ENCODE measurements at places on chromosomes 12 and 14.
A peak's percentile ranks its signal among the peaks of the same experiment; 100 is the strongest.

- DNase-seq, result no peak
Measured at GRCh38 chr12:24898185-24898584, 50.7 kb downstream of the BCAT1 start.

DNA sequence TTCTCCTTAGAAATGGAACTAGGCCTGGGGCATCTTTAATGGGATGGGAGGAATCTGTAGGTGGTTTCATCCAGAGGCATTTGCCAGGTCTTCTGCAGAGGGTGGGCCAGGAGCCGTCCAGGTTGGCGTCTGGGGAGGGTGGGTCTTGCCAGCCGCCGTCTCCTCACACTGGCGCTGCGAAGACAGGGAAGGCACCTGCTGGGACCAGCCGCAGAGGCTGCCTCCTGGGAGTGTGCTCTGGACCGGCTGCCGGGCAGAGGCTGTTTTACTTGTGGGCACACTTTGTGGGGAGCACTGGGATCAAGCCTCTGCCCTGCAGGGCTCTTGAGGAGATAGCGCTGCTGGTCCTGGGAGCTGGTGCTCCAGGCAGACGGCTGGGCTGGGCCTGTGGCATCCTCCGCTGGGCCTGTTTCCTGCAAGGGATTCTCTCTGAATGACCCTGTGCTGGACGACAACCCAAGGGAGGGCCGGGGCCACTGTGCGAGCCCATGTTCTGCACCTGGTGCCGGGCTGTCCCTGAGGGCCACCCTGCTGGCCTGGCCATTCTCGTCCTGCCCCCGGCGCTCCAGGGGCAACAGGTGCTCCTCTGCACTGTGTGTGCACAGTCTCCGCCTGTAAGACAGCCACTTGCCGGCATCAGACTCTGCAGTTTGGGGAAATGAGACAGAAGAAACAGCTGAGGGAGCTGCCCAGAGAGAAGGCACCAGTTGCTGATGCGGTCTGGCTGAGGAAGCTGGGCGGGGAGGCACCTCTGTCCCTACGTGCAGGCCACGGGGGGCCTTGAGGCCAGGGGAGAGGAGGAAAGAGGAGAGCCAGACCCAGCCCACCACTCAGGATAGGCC is 10.0 kb upstream of the TEX22 start:
- no peak for DNase-seq

DNA sequence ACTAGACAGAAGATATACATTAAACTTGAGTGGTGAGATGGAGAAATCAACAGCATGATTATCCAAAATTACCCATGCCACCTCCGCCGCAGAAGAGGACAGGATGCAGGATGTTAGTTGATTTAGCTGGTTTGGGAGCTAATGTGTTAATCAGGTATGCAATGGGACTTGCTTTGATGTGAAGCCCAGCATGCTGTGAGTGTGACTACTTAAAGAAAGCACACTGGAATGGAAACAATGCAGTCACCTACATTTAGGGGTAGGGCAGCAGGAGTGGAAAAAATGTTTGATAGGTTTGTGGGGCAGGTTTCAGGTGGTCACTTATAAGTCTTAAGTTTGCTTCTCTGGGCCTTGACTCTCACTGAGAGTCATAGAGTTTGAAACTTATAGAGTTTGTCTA is 170.0 kb upstream of the DAAM1 start:
- no peak for DNase-seq

DNA sequence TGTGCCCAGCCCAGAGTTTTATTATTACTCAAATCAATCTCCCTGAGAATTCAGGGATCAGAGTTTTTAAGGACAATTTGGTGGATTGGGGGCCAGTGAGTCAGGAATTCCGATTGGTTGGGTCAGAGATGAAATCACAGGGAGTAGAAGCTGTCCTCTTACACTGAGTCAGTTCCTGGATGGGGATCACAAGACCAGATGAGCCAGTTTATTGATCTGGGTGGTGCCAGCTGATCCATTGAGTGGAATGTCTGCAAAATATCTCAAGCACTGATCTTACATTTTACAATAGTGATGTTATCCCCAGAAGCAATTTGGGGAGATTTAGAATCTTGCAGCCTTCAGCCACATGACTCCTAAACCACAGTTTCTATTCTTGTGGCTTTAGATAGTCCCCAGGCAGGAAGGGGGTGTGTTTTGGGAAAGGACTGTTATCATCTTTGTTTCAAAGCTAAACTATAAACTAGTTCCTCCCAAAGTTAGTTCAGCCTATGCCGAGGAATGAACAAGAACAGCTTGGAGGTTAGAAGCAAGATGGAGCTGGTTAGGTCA is 89.1 kb upstream of the CNOT2 start:
- no peak for DNase-seq

DNA sequence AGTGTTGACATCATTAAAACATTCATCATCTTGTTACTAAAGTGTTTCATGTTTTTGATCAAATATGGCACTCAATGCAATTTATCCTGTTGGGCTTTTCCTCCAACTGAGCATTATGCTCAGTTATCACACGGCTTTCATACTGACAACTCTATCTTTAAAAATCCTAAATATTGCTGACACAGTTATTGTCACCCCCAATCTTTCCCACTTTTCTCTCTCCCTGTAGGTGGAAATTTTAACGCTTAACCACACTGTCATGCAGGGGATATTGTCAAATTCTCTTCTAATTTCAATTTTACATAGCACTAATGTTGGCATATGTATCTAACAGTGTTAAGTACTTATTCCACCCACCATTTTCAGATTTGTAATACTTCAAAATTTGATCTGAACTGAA is 59.7 kb upstream of the GPHB5 start:
- no peak for DNase-seq

- no peak for DNase-seq
Measured at GRCh38 chr14:69632593-69633151, 21.3 kb downstream of the SUSD6 start.

DNA sequence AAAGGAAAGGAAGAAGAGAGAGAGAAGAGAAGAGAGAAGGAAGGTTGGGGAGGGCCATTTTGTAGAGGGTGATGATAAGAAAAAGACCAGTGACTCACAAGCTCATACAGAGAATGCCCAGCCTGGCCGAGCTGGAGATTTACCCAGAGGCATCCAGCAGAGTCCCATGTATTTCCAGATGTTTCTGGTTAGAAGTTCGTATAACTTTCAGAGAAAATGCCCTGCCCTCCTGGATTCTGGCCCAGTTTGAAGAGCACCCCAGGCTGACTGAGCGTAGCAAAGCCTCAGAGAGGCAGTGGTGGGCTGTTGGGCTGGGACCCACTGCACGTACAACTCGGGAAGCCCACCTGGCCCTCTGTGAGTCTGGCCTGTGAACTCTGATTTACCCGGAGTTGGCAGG is 221.8 kb downstream of the SLC41A2 start:
- DNase-seq, result no peak

GRCh38 chr12:103901518-103902173 is 28.6 kb upstream of the HSP90B1 start:
- no peak for DNase-seq

DNA sequence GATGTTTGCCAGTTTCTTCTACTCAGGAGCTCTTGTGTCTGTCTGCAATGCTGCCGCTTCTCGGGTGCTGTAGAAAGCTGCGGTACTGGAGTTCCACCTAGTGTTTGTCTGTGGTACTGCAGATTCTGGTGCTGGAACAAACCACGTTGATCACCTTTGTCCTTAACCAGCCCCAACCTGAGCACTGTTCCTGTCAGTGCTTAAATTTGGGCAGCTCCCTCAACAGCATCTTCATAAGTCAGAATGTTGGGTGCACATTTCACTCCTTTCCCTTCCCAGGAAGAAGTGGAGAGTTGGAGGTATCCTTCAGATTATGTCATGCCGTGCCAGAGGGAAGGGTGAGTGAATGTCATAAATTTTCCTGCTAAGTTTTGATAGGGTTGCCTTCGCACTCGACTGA is 48.7 kb upstream of the LALBA start:
- DNase-seq, result peak; percentile 30

DNA sequence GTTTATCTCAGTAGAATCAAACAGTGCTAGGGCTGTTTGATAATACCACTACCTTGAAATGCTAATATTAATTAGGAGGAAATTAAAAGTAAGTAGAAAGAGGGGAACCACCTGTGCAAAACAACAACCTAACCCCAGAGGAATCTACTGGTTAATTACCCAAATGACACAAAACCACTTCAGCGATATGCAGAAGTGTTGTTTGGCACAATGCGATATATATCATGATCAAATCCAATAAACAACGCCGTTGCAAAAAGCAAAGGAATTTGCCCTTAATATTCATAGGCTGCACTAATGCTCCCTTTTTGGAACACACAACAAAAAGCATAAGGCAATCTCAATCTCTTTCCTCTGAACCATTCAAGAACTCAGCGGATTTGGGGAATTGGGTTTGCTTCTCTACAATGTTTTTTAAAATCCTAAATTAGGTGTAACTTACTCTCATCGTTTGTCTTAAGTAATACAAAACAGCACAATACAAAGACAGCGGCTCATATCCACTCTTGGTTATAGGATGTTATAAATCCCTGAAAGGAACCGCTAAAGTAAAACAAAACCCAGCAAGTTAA is 1.5 kb downstream of the MAP4K5 start:
- DNase-seq, result no peak

DNA sequence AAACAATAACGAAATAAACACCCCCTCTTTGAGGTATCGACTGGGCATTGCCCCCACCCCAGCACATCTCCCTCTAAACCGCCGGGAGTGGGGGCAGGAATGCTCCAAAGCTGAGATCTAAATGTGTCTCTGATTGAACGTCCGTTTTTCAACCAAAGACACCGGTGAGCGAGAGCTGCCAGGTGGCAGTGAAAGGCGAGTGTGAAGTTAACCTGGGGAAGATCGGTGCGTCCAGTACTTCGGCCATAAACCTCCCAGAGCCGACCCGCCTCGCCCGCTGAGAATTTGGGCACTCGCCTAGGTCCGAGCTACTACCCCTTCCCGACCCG is 625 bp downstream of the ANGEL1 start:
- DNase-seq, result no peak

DNA sequence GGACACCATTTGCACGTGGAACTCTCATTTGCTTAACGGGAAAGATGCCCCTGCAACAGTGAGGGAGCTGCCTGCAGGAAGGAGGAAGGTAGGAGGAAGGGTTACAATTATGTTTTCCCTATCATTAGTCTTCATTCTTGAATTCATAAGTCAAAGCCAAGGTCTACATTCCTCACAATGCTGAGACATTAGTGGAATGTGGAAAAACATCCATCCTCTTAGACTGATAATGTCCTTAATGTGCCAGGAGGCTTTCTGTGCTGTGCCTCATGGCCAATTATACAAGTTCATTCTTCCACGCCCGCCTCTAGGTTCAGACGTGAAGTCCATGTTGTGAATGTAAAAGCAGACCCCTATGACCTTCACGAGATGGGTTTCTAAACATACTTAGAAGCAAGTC is 1212.4 kb upstream of the TMEM132C start:
- no peak for DNase-seq

DNA sequence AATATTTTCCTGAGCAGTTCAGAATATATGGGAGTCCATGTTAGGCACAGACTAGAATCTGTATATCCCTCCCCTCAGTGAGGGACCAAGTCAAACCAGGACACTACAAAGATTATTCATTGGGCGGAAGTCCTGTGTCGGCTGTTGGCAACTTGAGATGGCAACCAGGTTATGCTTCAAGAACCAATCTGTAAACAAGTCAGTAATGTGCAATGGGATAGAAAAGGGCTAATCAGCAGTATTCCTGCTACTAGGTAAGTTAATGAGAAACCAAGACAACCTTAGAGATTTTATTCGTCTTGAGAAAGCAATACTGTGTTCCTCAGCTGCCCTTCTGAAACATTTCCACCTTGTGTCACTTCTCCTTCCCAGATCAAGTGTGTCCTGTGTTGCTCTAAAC is 26.4 kb downstream of the ARG2 start:
- DNase-seq, result no peak

GRCh38 chr14:106843386-106843785 is 1317.0 kb downstream of the TMEM121 start:
- peak; percentile 32 for DNase-seq

DNA sequence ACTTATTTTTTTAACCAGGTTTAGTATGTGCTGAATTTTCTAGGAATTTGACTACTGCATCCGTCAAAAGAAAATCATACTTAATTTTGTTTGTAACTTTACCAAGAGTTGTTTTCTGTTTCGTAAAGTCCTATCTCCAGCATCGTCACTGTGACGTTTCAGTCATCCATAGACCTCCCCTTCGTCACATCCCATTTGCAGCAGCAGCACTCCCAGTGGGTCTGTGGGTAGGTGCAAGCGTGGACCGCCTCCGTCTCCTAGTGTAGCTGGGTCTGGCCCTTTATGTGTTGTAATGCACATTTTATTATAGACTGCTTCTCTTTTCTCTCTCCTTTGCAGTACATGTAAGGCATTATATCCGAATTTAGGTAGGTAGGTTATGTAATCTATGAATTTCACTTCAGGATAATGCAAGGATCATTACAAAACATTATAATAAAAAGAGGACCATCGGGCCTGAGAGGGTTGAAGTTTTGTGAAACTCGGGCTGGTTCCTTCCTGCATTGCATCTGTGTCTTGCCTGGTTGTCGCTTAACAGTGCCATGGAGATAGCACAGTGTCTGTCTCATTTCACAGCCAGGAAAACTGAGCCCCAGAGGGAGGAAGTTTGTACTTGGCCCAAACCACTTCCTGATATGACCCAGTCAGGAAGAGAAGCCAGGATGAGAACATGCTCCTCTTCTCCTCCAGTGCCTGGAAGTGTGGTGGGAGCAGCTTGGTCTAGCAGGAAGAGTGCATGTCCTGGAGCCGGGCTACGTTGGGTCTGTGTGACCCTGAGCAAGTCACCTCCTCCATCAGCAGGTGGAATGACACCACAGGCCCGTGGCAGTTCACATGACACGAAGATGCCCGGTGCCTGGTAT is 41.3 kb downstream of the EVL start:
- no peak for DNase-seq

GRCh38 chr14:68610251-68610793 is 182.5 kb downstream of the ZFP36L1 start:
- no peak for DNase-seq

- DNase-seq, result no peak
Measured at GRCh38 chr12:2622460-2622859, 172.3 kb upstream of the FKBP4 start.

DNA sequence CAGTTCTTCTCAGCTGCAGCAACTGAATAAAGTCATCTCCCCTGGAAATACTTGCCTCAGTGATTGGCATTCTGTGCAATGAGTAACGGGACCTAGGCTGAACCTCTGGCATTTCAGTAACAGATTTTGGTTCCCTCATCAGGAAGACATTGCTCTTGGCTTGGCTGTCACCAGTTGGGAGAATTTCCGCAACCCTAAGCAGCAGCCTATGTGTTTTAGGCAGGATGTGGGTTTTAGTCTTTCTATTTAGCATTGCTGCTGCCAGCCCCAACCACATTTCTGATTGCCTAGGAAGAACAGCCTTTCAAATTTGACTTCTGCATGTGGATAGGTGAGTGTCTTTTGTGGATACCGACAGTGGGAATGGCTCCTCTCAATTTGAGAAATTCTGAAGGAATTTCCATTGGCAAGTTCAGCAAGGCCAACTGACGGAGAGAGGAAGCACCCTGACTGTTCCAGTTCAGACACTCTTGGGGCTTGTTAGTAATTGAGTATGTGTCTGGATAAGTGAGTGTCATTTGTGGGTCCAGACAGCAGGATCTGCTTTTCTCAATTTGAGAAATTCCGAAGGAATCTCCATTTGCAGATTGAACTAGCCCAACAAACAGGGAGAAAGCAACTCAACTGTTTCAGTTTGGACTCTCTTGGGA is 19.0 kb upstream of the CLEC2A start:
- DNase-seq, result no peak

- DNase-seq, result no peak
Measured at GRCh38 chr14:71300566-71301330, 393.5 kb downstream of the PCNX1 start.

All from NCI-H345 (cell line).